ENCODE measurements at places on chromosomes 5 and 9.

GRCh38 chr5:104942735-104943134 lies 1380.1 kb upstream of the NUDT12 start:
- peak; percentile 57 for DNase-seq

GRCh38 chr9:131319486-131319885 lies 30.0 kb downstream of the PLPP7 start:
- DNase-seq, result no peak

- DNase-seq, result no peak
Measured at GRCh38 chr5:178236679-178237078, 4.1 kb upstream of the PHYKPL start.

DNA sequence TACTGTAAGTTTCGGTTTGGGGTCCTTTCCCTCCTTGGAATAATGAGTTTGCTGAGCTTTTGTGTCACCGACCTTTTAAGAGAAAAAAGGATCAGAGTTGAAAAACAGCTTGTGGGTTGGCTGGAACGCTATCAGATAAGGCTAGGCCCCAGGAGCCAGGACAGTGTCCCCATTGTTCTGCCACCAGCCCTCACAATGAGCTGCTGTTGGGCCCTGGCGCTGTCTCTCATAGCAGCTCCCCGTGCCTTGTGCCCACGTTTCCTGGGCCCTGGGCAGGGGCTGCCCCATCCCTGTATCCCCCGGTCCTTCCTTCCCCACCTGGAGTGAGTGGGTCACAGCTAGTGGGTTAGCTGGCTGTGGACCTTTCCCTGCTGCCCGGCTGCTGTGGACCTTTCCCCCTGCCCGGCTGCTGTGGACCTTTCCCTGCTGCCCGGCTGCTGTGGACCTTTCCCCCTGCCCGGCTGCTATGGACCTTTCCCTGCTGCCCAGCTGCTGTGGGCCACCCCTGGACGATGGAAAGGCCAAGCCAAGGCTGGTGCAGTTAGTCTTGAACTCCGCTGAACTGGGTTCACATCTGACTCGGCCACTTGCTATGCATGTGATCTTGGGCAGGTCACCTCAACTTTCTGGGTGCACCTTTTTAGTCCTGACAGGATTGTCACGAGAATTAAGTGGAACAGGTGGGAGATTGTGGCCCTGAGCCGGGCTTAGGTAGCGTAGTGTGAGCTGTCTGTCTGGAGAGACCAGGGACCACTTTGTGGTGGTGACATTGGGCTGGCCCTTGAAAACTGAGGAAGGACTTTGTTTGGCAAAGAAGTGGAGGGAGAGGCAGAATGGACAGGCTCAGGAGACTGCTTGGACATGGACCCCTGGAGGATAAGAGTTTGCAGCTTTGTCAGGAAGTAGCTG lies 99.5 kb downstream of the DAB2IP start:
- no peak for DNase-seq

GRCh38 chr9:129273136-129273895 lies 95.3 kb upstream of the IER5L start:
- DNase-seq, result no peak

Measured in amniotic epithelial cell (primary cell).